ENCODE measurements at places on chromosomes 2 and 18.

GRCh38 chr18:67896451-67896850 is 379.9 kb upstream of the DSEL start:
- DNase-seq: no peak

- no peak for DNase-seq
Measured at GRCh38 chr2:25234738-25235137, 66.4 kb upstream of the POMC start.

DNA sequence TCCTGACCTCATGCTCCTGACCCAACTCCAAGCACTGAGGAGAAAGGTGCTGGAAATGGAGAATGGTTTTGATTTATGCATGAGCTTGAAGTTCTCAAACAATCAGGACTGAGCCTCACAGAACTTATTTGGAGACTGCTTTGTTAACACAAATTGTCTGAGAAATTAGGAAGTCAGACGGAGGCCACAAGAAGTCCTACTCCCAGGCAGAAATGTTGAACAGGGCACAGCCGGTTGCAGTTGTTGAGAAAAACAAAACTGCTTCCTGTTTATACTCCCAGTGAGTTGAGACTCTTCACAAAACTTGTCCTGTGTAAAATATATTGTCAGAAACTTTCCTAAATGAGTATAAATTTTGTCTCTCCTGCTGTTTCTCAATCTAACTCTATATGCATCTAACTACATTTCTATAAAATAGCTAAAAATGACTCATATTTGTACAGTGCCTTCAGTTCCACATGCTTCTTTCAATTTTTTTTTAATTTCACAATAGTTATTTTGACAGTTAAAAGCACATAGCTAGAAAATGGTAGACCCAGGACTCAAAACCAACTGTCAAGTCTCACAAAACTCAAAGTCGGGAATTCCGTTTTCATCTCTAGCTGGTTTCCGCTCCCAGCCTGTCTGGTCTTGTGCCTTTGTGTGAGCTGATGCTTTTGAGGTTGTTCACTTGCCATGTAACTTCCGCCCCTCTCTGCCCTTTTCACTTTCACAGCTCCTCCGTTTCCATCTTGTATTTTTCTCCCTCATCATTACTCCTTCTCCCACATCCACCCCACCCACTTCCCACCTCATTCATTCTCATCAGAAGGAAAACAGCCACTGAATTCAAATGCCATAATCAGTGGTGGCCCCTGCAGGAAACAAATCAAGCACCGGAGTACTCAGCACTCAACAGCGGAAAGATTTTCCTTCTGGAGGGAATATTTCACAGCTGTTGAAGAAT is 215.0 kb downstream of the SUCLG1 start:
- no peak for DNase-seq

DNA sequence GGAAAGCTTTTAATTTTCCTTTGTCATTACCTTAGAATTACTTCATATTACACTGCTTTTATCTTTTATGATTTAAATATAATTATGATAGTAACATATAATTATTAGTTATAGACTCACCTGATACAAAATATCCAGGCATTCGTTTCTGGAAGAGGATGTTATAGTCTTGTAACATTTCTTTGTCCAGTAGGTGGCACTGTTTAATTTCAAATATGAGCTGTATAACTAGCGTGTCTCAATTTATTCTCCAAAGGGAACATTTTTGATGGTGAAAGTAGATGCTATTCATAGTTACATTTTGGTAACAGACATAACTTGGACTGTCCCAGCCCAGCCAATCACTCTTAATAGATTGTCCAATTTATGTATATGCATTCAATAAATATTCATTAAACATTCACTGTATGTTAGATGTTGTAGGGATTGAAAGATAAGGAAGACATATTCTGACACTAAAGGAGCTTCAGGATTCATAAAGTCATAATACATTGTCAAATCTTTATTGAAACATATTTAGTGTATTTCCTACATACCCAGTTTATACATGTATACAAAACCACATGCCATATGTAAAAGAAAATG is 19.2 kb downstream of the DAW1 start:
- DNase-seq: no peak

DNA sequence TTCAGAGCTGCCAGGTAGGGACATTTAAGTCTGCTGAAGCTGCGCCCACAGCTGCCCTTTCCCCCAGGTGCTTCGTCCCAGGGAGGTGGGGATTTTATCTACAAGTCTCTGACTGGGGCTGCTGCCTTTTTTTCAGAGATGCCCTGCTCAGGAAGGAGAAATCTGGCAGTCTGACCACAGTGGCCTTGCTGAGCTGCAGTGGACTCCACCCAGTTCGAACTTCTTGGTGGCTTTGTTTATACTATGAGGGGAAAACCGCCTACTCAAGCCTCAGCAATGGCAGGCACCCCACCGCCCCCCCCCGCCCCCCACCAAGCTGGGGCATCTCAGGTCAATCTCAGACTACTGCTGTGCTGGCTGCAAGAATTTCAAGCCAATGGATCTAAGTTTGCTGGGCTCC is 458.1 kb upstream of the RAB12 start:
- no peak for DNase-seq

GRCh38 chr2:121489284-121489683 is 41.4 kb upstream of the RNU4ATAC start:
- no peak for DNase-seq

- no peak for DNase-seq
Measured at GRCh38 chr2:219957820-219958219, 330.4 kb downstream of the SLC4A3 start.

DNA sequence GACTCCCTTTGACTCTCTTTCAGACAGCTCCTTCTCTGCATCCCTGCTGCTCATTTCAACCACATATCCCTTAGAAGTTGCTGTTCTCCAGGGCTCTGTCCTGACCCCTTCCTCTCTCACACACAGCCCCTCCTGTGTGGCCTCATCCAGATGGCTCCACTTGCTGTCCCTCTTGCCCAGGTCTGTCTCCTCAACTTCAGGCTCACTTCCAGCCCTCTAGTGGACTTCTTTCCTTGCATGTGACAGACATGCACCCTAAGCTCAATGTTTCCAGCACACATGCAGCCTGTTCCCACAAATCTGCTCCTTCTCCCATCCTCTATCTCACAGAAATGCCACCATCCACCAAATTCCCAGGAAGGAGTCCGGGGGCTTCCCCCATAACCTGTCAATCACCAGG is 9.0 kb upstream of the MRPL19 start:
- DNase-seq: no peak

- no peak for DNase-seq
Measured at GRCh38 chr2:240918258-240919091, 12.3 kb downstream of the CROCC2 start.

- DNase-seq: no peak
Measured at GRCh38 chr2:190637281-190637734, 11.6 kb upstream of the NAB1 start.

DNA sequence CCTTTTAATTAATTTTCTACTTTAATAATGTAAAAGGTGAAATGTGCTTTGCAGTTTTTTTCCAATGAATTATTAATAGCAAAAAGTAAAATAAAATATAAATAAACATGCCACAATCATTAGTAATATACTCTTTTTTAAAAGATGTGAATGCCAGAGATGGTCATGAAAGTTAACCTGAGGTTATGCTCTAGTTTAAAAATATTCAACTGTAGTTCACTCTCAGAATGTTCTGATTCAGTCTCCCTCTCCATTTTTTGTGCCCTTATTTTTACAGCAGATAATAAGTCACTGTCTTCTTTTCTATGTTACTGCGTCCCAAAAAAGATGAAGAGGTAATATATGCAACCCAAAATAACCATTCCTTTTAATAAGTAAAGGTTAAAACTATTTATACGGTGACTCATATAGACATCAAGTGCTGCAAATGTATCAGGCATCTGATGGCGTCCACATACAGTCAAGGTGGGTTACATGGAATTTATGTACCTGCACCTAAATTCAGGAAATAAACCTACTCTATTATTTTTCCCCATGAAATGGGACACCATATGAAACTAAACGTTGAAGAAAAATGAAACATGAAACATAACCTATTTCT is 153.6 kb upstream of the ZNF804A start:
- no peak for DNase-seq

DNA sequence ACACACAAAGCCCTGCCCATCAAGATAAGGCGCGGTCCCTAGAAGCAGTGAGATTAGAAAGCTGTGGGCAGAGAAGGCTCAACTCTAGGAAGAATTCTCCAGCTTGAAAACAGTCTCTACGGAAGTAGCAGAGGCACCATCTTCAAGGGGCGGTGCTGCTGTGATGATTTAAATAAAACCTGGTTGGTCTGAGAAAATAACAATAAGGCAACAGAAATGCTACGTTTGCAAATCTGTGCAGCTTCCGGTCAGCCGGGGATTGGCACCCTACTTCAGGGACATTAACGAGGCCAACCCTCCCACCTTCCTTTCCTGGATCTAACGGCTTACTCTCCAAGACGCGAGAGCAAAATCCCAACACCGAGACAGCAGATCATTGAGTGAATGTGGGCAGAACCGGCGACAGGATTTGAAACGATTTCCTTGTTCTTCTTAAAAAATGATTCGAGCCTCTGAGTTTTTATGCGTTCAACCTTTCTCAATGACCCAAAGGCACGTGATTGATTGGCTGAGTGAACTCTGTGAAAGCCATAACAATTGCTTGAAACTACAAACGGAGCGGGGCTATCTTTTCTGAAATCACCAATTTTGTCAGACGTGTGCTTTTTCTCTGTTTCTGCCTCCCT is 93.7 kb upstream of the ZNF516 start:
- no peak for DNase-seq

DNA sequence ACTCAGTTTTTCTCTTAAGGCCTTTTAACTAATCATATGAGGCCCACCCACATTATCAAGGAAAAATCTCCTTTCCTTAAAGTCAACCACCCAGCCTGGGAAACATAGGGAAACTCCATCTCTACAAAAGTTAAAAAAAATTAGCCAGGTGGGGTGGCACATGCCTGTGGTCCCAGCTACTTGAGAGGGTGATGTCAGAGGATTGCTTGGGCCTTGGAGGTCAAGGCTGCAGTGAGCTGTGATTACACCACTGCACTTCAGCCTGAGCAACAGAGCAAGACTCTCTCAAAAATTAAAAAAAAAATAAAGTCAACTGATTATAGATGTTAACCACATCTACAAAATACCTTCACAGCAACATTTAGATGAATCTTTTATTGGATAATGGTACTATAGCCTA is 5.8 kb downstream of the DPYSL5 start:
- DNase-seq: no peak

All from CD4-positive, alpha-beta T cell treated with Interferon alpha-2 for 1 hour (primary cell).